ENCODE measurements at places on chromosomes 2 and 18. TPM values are rescaled to one million over a fixed set of nuclear protein-coding genes. Genes with fewer than 3 reads are reported as not detected.
A peak's percentile ranks its signal among the peaks of the same experiment; 100 is the strongest.

GRCh38 chr2:191165176-191165643 is 14.4 kb upstream of the STAT4 start:
- no peak overlapping the region for H3K4me3 ChIP-seq
- peak; percentile 86 for DNase-seq
- peaks cover 18% of the 10 kb centered on the region for H3K4me1 ChIP-seq
- H3K27ac ChIP-seq: no peak overlapping the region
- H3K27me3 ChIP-seq: peaks cover 3% of the 10 kb centered on the region

Gene LOXL3
- total RNA-seq: 16.8 TPM

- H3K4me1 ChIP-seq: peaks cover 43% of the 10 kb centered on the region
- H3K27me3 ChIP-seq: no peaks in the 10 kb centered on the region
- no peak for DNase-seq
- H3K36me3 ChIP-seq: no peaks in the 10 kb centered on the region
- no peak overlapping the region for H3K4me3 ChIP-seq
Measured at GRCh38 chr2:98474979-98475632, 30.4 kb downstream of the INPP4A start.

- H3K4me1 ChIP-seq: no peaks in the 10 kb centered on the region
- no peak for DNase-seq
- peaks cover 15% of the 10 kb centered on the region for H3K27me3 ChIP-seq
Measured at GRCh38 chr2:136894007-136894634, 128.8 kb downstream of the THSD7B start.

GRCh38 chr2:102294802-102295489 is 16.4 kb upstream of the IL1RL1 start:
- no peaks in the 10 kb centered on the region for H3K36me3 ChIP-seq
- H3K27ac ChIP-seq: no peak overlapping the region

Measured in SJCRH30 (cell line).